Adipocyte (in vitro differentiated cells): ENCODE measurements at places on chromosomes 11 and 22.

DNA sequence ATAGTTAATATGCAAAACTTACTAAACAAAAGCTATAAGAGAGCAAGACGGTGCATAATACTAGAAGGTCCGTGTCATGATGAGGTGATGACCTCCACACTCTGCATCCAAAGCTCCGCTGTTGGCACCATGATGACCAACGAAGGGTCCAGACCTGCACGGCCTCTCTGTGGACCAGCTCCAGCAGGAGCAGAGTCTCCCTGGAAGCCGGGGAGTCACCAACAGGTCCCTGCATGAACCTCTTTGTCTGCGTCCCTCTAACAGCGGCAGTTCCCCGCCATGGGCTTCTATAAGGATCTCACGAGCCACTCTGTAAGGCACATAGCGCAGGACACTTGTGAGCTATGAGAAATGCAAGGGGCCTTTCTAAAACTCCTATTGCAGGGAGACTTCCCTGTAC, 517.3 kb downstream of the BRD1 start:
- DNase-seq, result no peak

GRCh38 chr22:36463783-36464184, 17.7 kb downstream of the TXN2 start:
- no peak for DNase-seq

- DNase-seq, result no peak
These were observed 18.4 kb downstream of the TTC12 start for GRCh38 chr11:113332638-113333329.

- DNase-seq, result peak; percentile 80
These were observed 753 bp downstream of the STX3 start for GRCh38 chr11:59755701-59756557.

- peak; percentile 68 for DNase-seq
These were observed 12.5 kb downstream of the NNMT start for GRCh38 chr11:114308689-114309089.

- no peak for DNase-seq
These were observed 15.5 kb upstream of the CTSD start for GRCh38 chr11:1779034-1779805.

GRCh38 chr11:67468456-67468758, 644 bp downstream of the TMEM134 start:
- no peak for DNase-seq

DNA sequence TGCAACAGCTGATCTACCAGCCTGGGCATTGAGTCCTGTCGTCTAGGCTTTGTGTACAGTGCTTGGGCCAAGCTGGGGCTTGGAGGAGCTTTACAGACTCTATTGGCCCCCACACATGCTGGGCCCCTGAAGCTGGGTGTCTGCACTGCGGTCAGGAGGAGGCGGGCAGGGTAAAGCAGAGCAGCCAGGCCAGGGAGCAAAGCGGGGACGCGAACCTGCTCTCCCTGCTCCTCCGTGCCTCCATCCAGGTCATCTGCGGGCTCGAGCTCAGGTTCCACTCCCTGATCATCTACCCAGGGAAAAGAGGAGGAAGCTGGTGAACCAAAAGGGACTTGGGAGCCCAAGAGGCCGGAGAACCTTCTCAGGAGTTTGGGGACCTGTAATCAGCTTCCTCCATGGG, 27.0 kb downstream of the USH1C start:
- DNase-seq, result no peak

GRCh38 chr11:64572143-64572542, 18.9 kb upstream of the SLC22A12 start:
- no peak for DNase-seq

DNA sequence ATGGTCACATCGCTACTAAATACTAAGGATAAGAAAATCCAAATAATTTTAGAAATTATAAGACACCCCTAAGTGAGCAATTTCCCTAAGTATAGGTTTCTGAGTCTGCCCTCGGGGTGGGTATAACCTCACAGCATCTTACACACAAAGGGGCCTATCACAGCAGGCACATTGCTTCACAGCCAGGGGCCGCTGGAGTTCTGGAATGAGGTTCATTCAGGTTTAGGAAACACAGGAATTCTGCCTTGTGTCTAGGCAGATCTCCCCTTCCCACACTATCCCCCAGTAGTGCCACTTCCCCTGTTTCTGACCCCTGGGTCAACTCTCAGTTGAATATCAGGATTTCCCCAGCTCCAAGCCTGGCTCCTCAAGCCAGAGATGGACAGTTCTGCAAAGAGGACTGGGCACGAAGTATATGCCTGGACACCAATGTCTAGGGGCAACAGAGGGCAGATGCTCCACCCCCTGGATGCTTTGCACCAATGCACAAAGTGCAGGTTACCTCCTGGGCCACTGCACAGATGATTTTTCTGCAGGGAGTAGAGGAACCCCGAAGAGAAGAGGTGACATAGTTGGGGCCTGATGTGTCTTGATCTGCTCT, 11.4 kb downstream of the TUBA8 start:
- DNase-seq, result no peak

- no peak for DNase-seq
These were observed 138.8 kb downstream of the LRRC4C start for GRCh38 chr11:41320653-41321052.

DNA sequence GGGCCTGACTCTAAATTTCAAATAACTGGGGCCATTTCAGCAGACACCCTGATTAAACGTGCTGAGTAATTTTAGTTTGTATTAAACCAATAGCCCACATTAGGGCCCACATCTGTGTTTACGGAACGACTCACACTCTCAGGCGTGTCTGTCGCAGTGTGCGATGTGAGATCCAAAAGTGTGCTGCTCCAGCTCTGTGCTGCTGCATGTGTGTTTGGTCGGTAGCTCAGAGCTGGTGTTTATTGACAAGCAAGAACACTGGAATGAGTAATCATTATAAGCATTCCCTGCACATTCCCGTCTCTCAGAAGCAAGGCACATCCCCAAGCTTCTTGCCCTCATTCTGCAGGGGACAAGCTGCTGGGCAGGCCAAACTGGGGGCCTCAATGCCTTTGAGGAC, 7.8 kb downstream of the OPCML start:
- no peak for DNase-seq

DNA sequence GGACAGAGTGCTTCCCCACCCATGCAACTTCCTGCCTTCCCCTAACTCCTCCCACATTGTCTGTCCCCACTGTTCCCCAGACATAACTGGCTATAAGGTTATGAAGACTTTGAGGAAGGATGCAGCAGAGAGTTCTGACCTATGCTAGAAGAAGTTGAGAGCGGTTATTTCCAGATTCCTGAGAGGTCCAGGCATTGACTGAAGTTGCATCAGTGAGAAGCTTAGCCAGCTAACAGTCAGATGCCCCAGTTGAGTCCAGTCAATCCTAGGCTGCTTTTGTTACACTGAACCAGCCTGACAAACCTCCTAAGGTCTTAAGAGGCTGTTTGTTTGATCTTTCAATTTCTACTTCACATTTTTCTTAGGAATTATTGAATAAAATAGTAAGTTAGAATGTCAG, 937.9 kb upstream of the CCDC90B start:
- no peak for DNase-seq

DNA sequence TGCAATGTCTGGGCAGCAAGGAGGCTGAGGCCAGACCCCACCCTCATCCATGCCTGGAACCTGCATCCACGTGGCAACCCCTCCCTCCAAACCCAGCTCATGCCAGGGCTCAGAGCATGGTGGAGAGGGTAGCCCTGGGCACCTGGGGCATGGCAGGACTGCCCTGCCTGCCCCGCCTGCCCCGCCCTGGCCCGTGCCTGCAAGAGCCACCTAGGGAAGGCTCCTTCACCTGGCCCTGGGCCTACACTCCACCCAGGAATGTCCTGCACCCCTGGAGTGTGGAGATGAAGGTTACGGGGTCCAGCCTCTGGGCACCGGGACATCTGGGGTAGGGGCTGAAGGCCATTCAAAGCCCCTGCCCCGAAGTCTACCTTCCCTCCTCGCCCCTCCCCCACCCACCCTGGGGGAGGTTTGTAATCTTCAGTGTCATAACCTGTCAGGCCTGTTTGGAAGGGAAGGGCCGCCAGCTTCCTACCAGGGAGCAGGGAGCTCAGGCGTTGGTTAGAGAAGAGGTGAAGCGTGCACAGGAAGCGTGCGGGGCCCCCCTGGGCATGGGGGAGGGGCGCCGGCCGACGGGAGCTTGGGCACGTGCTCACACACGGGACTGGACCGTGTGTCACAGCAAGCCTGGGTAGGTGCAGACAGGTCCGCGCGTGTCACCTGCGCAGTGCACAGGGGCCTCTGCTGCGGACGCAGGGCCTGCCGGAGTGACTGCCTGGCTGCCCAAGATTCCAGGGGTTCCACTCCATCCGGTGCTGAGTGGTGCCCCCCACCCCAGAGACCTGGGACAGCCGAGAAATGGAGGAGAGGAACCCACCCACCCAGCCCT, 30.7 kb upstream of the TH start:
- DNase-seq, result no peak

- DNase-seq, result peak; percentile 58
These were observed 63.2 kb upstream of the SNX19 start for GRCh38 chr11:130979386-130979972.

DNA sequence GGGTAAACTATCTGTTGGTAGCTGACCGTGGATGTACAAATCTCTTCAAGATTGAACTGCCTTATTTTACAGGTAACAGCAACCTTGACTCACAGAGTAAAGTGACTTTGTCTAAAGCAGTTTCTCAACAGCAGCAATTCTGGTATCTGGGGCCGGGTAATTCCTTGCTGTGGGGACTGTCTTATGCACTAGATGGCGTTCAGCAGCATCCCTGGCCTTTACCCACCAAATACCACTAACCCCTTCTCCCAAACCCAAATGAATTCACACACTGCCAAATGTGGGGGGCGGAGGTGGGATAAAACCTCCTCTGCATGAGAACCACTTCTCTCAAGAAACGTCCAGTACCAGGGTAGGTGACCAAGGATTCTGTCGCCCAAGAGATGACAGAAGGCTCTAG, 1.7 kb upstream of the INCENP start:
- peak; percentile 19 for DNase-seq

GRCh38 chr11:45238724-45239123, 47.4 kb downstream of the SYT13 start:
- DNase-seq, result peak; percentile 64

DNA sequence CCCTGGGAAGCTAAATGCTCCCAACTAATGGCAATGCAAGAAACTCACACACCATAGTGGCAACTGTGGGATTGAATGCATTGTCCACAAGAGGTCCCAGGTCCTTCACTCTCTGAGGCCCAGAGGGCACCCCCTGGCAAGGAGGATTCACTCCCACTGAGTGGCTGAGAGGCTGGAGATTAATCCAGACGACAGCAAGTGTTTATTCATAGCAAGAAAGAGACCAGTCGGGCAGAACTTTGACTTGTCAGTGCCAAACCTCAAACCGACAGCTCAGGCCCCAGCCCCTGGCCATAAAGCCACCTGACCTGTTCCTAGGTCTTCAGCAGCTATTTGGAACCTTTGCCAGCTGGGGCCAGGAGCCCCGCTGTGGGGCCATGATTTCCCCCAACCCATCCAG, 54.5 kb upstream of the MPEG1 start:
- DNase-seq, result no peak

DNA sequence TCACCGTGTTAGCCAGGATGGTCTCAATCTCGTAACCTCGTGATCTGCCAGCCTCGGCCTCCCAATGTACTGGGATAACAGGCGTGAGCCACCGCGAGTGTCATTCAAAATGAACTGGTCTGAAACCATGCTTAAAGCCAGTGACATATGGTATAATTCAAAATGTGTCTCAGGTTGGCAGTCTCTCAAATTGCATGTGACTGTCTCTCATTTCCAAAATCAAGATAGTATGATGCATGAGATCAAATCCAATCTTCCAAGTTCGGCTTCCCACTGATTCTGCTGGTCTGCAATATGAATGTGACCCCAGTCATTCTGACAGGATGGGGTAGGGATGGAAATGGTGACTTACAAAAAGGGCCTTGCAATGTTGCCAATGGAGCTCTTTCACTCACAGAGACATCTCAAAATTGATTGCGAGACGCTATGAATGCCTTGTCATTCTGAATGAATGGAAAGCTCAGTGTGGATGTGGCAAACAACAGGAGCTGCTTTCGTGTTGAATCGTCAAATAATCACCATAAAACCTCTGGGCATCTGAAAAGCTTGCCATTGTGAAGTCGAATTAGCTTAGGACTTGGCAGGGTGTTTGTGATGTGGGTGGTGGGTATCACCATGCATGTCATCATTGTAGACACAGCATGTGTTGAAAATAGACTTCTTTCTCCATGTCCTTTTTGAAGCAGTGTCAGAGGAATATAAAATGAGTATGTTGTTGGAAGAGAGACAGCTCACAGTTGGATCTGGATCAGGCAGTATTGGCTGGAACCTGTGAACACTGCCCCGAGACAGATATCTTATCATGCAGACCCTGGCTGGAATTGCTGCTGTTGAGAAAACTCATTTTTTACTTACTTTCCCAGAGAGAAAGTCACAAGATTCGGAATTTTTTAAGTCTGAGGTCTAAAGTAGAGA, 12.2 kb downstream of the SLN start:
- no peak for DNase-seq

GRCh38 chr11:71548716-71549151, 514 bp downstream of the KRTAP5-9 start:
- DNase-seq, result no peak

DNA sequence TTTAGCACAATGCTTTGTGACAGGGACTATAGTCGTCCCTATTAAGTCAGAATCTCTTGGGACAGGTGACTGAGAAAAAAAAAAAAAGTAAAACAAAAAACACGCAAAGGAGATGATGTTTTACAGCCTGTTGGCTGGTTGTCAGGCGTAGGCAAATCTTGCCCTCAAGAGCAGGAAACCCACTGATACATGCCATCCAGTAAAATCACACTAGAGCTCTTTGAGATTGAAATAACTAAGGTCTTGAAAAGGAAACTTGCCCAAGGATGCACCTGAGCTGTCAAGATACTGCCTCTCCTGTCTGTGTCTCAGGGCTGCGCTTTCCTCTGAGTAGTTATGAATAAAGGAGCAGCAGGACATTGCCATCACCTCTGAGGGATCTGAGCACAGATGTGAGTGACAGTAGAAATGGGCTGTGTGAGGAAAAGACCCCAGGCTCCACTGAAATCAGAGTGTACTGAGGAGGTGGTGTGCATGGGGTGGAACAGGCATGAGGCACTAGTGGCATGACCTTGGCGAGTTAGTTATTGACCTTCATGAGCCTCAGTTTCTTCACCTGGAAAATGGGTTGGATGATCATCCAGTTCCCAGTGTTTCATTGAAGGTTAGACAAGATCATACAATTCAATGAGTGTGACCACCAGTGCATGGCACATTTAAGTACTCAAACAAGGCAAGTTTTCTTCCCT, 23.3 kb downstream of the MICAL2 start:
- no peak for DNase-seq

DNA sequence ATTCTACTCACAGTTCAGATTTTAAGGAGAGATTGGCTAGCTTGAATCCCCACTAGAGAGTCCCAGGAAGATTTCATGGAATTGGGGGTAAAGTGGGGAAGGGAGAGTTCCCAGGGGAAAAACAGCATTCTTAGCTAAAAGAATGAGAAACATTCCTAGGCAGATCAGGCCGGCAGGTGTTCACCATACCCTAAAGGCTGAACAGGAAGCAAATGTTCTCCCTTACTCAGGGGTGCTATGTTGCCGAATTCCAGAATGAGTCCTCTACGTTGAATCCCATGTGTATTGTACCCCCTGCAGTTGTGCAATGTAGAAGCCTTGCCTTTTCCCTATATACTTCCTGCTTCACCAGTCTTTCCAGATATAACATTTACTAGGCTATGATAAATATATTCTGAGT, 135.2 kb upstream of the NCAM1 start:
- no peak for DNase-seq

- no peak for DNase-seq
These were observed 216.7 kb downstream of the SNX19 start for GRCh38 chr11:130699561-130699960.
